GF-D8 (cell line): ENCODE measurements at places on chromosomes 2 and 18.

GRCh38 chr2:66753660-66754059 is 318.7 kb downstream of the MEIS1 start:
- DNase-seq: no peak

DNA sequence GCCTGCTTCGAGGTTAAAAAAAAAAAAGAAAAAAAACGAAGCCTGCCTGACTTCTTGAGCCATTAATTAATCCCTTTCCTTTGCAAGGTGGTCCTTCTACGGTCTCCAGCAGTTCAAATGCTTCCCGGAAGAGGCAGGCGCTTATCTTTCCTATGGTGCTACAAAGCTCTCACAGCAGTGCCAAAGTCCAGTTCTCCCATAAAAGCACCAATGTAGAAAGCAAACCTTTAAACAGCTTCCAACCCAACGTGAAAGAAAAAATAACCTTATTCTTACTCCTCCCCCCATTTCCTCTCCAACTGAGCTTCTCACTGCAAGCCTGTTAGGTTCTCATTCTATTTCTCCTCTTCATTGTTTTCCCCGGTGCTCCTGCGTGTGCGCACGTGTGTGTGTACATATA is 317.4 kb upstream of the SOX11 start:
- DNase-seq: no peak

DNA sequence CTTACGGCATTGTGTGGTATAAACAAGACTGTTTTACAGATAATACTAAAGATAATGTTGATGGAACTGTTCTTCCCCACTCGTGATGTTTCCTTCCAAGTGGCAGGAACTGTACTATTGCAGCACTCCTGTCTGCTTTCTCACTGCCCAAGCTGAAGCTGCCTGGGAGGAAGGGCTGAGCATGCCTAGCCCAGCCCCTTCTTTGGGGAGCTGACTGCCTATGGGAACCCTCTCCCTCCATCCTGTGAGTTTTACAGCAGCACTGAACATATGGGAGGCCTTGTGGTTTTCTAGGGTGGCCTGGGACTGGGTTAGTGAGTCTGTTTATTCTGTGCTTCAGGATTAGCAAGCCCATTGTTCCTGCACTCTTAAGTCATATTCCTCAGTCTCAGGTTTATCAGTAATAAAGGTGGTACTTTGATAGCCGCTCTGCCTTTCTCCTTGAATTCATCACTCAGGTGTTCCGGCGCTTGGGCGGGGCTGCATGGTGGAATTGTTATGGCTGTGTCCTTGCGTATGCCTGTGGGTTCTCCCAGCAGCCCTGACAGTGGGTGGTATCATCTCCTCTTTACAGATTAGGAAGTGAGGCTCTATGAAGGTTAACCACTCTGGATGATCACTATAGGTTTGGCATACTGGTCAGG is 379.7 kb downstream of the PTPRM start:
- no peak for DNase-seq

DNA sequence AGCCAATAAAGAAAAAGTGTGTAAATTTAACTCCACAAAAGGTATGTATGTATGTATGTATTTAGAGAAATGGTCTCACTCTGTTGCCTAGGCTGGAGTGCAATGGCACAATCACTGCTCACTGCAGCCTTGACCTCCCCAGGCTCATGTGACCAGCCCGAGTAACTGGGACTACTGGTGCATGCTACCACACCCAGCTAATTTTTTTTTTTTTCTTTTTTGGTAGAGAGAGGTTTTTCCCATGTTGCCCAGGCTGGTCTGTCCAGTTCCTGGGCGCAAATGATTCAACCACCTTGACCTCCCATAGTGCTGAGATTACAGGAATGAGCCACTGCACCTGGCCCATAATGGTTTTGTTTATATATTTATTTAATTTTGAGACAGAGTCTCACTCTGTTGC is 67.1 kb downstream of the CERKL start:
- no peak for DNase-seq

DNA sequence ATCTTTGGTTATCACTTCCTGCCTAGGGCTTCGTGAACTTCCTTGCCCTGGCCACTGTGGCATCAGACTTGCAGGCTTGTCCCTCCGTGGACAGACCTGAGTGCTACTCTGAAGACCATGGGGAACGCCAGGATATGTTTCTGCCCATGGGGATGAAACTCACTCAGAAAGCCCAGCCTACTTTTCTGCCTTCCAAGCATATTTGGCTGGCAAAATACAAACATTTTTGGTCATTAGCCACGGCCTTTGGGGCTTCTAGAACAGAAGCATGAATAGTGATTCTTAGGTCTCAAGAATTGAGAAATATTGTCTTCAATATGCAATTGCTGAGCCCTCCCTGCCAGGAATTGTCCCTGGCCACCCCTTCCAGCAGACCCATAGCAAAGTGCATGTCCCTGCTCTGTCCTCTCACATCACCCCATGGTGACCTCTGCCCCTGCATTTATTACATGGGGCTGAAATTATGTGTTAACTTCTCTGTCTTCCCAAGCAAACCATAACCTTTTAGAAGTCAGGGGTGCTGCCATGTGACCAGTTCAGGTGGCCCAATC is 152.4 kb downstream of the OSR1 start:
- DNase-seq: no peak

DNA sequence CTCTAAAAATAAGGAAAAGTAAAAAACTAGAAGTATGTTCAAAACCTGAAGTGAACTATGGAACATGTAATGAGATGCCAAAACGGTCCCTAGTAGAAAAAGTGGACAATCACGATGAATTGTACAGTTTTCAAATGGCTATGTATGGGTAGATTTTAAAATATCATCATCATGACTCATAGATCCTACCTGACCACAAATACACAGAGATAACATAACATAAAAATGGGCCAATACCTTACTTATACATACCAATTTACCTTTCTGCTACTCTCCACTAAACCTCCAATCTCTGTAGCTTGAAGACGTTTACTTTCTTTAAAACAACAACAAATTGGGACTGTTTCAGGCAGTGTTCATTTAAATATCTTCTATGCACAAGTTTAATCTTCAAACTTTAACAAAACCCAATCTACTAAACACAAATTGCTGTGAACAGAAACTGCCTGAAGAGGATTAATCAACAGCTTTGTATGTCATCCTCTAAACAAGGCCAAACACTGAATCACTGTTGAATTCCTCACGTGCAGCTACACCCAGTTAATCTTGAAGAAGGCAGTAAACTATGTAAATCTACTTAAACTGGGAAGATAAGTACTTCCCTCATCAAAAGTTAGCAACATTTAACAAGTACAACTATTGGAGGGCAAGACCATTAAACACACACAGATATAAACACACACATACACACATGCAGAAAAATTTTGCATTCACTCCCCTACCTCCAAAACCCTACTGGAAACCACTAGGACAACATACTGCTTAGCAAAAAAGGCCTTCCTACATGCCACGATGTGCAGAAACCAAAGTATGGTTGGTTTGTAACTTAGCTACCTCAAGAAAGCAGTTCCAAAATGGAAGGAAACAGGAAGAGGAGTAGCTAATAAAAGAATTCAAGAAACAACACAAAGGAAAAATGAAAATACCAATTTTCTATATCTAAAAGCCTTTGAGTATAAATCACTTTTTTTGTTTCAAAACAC is 90.3 kb downstream of the RBMS1 start:
- DNase-seq: no peak
